ENCODE measurements at places on chromosomes 1 and 21. TPM values are rescaled to one million over a fixed set of nuclear protein-coding genes. Genes with fewer than 3 reads are reported as not detected.

The STYXL2 gene
- total RNA-seq, result not detected

The TMEM125 gene
- total RNA-seq, result not detected

The AADACL3 gene
- total RNA-seq, result not detected

The HTR6 gene
- total RNA-seq, result not detected

The GPR61 gene
- not detected for total RNA-seq

The CCDC30 gene
- 0.34 TPM for total RNA-seq

The ATP1A2 gene
- total RNA-seq, result not detected

The MPZ gene
- 4.7 TPM for total RNA-seq

The GLMP gene
- total RNA-seq, result 106 TPM

The ARL8A gene
- total RNA-seq, result 60.0 TPM

The UBL4B gene
- not detected for total RNA-seq

The EVA1B gene
- 132 TPM for total RNA-seq

The SLAMF7 gene
- total RNA-seq, result not detected

The PADI2 gene
- 0.18 TPM for total RNA-seq

The DMRTA2 gene
- total RNA-seq, result not detected

The C8A gene
- not detected for total RNA-seq

The TAS1R1 gene
- total RNA-seq, result not detected

The ECM1 gene
- total RNA-seq, result 5.1 TPM

The S100A14 gene
- total RNA-seq, result not detected

The SLC9A1 gene
- 64.3 TPM for total RNA-seq

The EFHD2 gene
- total RNA-seq, result 100 TPM

The C1QC gene
- total RNA-seq, result not detected

The ABCD3 gene
- 18.7 TPM for total RNA-seq

The CSF3R gene
- total RNA-seq, result not detected

The S100B gene
- not detected for total RNA-seq

The RUNX1 gene
- total RNA-seq, result 11.6 TPM

The EBNA1BP2 gene
- total RNA-seq, result 91.4 TPM

The LRRC7 gene
- total RNA-seq, result not detected

The BRDT gene
- not detected for total RNA-seq

The SH2D1B gene
- not detected for total RNA-seq

The SDC3 gene
- 79.5 TPM for total RNA-seq

The LRRC71 gene
- 0.12 TPM for total RNA-seq

The FCAMR gene
- total RNA-seq, result not detected

The DIO1 gene
- not detected for total RNA-seq

The ANKRD35 gene
- 0.93 TPM for total RNA-seq

The FMN2 gene
- total RNA-seq, result 7.5 TPM

The GLIS1 gene
- 1.6 TPM for total RNA-seq

The PPP1R12B gene
- total RNA-seq, result 8.1 TPM

The APOBEC4 gene
- not detected for total RNA-seq

The TPR gene
- total RNA-seq, result 64.1 TPM

The CDC7 gene
- 2.7 TPM for total RNA-seq

The TEX38 gene
- total RNA-seq, result not detected

The BGLAP gene
- total RNA-seq, result not detected

Data from glomerular endothelial cell (primary cell).